T follicular helper cell (primary cell): ENCODE measurements at places on chromosomes 3 and 15.

DNA sequence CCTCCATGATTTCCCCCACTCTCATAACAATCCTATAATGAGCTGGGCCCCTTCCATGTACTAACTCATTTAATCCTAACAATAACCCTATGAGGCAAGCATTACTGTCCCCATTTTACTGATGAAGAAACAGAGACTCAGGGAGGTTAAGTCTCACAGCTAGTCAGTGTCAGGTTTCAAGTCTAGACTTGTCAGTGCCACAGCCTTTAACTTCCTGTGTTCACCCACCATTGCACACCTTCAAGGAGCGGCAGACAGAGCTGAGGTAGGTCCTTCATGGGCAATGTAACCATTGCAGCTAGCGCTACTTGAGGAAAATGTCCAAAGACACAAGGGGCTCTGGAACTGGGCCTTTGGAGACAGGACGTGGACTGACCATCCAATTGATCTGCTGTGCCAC is 105.8 kb upstream of the CTNNB1 start:
- no peak for DNase-seq

- DNase-seq = no peak
Observed at GRCh38 chr3:115194476-115194875, 47.4 kb upstream of the ZBTB20 start.

DNA sequence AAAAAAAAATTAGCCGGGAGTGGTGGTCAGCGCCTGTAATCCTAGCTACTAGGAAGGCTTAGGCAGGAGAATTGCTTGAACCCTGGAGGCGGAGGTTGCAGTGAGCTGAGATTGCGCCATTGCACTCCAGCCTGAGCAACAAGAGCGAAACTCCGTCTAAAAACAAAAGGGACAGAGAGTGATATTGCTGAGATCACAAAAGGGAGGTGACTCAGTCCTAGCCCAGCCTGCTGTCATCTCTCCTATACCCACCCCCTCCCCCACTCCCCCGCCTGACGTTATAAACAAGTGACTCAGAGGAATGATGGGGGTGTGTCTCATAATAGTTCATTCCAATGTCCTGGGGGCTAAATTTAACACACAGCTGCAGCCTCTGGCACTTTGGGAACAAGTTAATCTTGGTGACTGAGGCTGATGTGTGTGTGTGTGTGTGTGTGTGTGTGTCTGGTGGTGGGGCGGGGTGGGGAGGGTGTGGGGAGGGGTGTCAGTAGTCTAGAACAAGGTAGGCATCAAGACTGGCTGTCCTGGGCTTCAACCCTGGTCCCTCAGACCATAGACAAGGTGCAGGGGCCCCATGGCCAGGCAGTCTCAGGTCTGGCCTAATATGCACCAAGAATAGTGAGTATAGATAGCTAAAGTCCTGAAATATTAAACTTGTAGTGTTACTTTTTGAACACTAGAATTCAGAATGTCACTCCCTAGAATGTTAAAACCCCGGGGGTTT is 1.3 kb upstream of the KLHL40 start:
- DNase-seq = no peak

GRCh38 chr3:144264350-144264749 is 292.7 kb downstream of the DIPK2A start:
- no peak for DNase-seq

DNA sequence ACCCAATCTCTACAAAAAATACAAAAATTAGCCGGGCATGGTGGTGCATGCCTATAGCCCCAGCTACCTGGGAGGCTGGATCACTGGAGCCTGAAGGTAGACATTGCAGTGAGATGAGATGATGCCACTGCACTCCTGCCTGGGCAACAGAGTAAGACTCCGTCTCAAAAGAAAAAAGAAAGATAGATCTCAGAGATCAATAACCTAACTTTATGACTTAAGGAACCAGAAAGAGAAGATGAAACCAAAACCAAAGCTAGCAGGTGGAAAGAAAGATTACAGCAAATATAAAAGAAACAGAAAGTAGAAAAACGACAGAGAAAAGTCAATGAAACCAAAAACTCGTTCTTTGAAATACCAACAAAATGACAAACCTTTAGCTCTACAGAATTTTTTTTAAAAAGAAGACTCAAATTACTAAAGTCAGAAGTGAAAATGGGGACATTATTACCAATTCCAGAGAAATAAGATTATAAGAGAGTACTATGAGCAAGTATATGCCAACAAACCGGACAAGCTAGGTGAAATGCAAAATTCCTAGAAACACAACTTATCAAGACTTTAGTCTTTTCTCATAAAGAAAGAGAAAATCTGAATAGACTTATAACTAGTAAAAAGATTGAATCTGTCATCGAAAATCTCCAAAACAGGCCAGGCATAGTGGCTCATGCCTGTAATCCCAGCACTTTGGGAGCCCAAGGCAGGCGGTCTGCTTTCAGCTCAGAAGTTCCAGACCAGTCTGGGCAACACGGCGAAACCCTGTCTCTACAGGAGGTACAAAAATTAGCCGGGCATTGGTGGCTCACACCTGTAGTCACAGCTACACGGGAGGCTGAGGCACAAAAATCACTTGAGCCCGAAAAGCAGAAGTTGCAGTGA is 35.0 kb downstream of the ACAP2 start:
- DNase-seq = no peak

- DNase-seq = no peak
Observed at GRCh38 chr3:192929146-192929545, 11.5 kb upstream of the MB21D2 start.
